ENCODE measurements at places on chromosomes 13 and 19. TPM values are rescaled to one million over a fixed set of nuclear protein-coding genes. Genes with fewer than 3 reads are reported as not detected.
A peak's percentile ranks its signal among the peaks of the same experiment; 100 is the strongest.

- no peak overlapping the region for H3K4me3 ChIP-seq
- H3K27me3 ChIP-seq = no peaks in the 10 kb centered on the region
- H3K36me3 ChIP-seq = no peaks in the 10 kb centered on the region
- H3K4me1 ChIP-seq = peaks cover 9% of the 10 kb centered on the region
- DNase-seq = no peak
These were observed 2.9 kb downstream of the CGB3 start for GRCh38 chr19:49020931-49021895.

- H3K27me3 ChIP-seq = no peaks in the 10 kb centered on the region
- H3K27ac ChIP-seq = no peak overlapping the region
- H3K4me1 ChIP-seq = no peaks in the 10 kb centered on the region
- H3K4me3 ChIP-seq = no peak overlapping the region
- DNase-seq = no peak
These were observed 41.4 kb upstream of the TEX29 start for GRCh38 chr13:111278743-111279652.

DNA sequence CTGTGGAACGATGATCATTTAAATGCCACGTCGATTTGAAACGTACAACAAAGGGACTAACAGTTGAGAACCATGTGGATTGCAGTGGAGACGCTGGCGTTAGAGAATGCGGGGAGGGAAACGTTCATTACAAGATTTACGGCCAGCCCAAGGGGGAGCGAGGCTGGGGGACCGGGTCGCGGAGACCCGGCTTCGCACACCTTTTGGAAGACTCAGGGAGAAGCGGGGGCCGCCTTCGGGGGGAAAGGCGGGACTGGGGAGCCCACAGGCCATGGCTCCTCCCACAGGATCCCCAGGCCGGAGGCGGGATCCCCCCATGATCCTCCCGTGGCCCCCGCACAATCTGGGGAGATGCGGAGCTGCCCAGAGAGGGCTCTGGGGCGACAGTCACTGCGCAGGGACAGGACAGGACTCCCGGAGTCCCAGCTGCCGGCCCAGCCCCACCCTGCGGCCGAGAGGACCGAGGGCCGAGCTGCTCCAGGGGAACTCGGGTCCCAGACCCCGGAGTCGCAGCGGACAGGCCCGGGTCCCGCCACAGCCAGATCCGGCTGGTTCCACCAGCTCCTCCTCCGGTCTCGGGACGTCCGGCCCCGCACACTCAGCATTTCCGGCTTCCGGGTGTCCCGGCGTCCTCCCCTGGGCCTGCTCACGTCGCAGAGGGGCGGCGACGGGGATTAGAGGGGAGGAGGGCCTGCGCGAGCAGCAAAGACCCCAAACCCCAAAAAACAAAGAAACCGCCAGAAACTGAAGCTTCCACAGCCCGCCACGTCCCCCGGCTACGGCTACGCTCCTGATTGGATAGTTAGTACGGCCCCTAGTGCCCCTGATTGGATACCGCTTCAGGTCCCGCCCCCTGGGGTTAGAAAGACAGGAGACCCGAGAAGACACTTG lies 21.1 kb upstream of the OR10H1 start:
- H3K27me3 ChIP-seq = no peaks in the 10 kb centered on the region
- DNase-seq = peak; percentile 94
- H3K4me1 ChIP-seq = peaks cover 55% of the 10 kb centered on the region
- H3K4me3 ChIP-seq = peak overlapping the region; percentile 64

- H3K27me3 ChIP-seq = no peaks in the 10 kb centered on the region
- H3K27ac ChIP-seq = no peak overlapping the region
- DNase-seq = no peak
- H3K36me3 ChIP-seq = peaks cover 15% of the 10 kb centered on the region
These were observed 17.2 kb upstream of the DCUN1D2 start for GRCh38 chr13:113507505-113508345.

GRCh38 chr19:16892868-16893685 lies 4.3 kb downstream of the F2RL3 start:
- H3K4me3 ChIP-seq = no peak overlapping the region
- DNase-seq = no peak
- no peaks in the 10 kb centered on the region for H3K36me3 ChIP-seq
- H3K4me1 ChIP-seq = peaks cover 3% of the 10 kb centered on the region
- no peaks in the 10 kb centered on the region for H3K27me3 ChIP-seq
- no peak overlapping the region for H3K27ac ChIP-seq

- H3K4me1 ChIP-seq = no peaks in the 10 kb centered on the region
- H3K27me3 ChIP-seq = no peaks in the 10 kb centered on the region
- no peaks in the 10 kb centered on the region for H3K36me3 ChIP-seq
- DNase-seq = no peak
- no peak overlapping the region for H3K4me3 ChIP-seq
These were observed 1298.1 kb downstream of the PCDH9 start for GRCh38 chr13:65932013-65932412.

DNA sequence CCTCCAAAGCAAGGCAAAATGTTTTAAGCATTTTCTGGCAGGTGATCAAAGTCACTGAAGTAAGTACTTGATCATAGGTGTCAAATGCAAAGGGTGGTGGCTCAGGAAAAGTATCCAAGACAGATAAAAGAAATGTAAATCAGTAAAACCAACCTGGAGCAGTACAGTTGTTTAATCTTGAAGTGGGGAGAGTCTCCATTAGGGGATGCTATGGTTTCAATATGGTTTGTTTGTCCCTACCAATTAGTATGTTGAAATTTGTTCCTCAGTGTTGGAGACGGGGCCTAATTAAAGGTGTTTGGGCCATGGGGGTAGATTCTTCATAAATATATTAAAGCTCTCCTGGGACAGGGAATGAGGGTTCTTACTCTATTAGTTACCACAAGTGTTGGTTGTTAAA lies 1781.7 kb upstream of the PRR20A start:
- no peak for DNase-seq
- no peak overlapping the region for H3K27ac ChIP-seq
- H3K4me1 ChIP-seq = no peaks in the 10 kb centered on the region
- no peak overlapping the region for H3K4me3 ChIP-seq

PTGER1 gene
- total RNA-seq = 1.4 TPM

SAE1 gene
- 133 TPM for total RNA-seq

ATP7B gene
- 0.43 TPM for total RNA-seq
